ENCODE measurements at places on chromosomes 12 and 14. TPM values are rescaled to one million over a fixed set of nuclear protein-coding genes. Genes with fewer than 3 reads are reported as not detected.
A peak's percentile ranks its signal among the peaks of the same experiment; 100 is the strongest.

Gene ULK1
- 75.3 TPM for total RNA-seq

- peak overlapping the region; percentile 47 for H3K27ac ChIP-seq
- DNase-seq = no peak
- H3K27me3 ChIP-seq = no peaks in the 10 kb centered on the region
- no peaks in the 10 kb centered on the region for H3K36me3 ChIP-seq
Measured at GRCh38 chr14:77069551-77069950, 28.5 kb upstream of the CIPC start.

DNA sequence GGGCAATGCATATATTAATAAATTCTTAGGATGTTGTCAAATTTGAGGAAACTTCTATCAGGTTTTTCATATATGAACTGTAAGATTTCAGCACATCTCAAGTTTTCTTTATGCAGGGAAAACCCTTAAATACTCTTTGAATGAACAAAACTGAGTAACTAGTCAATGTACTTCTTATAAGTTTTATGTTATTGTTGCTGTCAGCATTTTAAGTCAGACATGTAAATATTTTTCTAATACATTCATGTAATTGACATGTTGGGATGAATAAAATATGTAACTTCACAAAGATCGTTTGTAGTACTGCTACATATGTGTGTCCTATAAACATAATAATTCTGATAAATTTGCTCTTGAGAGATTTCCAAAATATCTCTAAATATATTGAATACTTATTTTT, 109.6 kb downstream of the BMP4 start:
- H3K27ac ChIP-seq = no peak overlapping the region
- H3K4me1 ChIP-seq = no peaks in the 10 kb centered on the region
- H3K36me3 ChIP-seq = no peaks in the 10 kb centered on the region

DNA sequence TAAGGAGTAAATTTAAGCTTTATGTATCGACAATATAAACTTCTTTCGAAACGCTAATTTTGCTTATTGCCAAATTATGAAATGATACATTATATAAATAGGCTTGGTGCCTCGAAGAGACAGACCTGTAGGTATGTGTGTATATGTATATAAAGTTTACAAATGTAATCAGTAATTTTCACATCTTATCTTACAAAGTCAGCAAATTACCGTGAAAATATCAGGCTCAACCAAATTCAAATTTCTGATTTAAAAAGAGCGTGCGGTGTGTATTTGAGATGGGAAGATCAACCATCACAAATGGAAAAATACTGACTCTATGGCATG, 605 bp downstream of the ZCRB1 start:
- peaks cover 18% of the 10 kb centered on the region for H3K36me3 ChIP-seq
- H3K4me3 ChIP-seq = peak overlapping the region; percentile 89
- no peaks in the 10 kb centered on the region for H3K27me3 ChIP-seq
- H3K27ac ChIP-seq = peak overlapping the region; percentile 90

DNA sequence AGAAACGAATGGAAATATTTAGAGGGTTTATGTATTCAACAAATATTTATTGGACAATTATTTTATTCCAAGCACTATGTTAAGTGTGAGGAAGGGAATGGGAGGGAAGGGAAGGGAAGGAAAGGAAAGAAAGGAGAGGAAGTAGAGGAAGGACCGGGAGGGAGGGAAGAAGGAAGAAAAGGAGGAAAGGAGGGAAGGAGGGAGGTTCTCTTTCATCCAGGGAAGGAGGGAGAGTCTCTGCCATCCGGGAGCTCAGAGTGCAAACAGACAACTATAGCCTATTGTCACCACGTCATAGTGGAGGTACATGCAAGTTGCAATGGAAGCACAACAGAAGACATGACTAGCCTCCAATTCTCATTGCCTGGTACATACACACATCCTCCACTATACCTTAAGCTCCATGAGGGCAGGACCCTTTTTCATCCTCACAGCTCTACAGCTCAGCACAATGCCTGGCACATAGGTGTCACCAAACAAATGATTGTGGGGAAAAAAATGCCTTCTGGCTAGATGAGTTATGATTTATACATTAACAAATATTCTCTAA, 48.1 kb downstream of the DAD1 start:
- H3K4me3 ChIP-seq = no peak overlapping the region
- H3K27me3 ChIP-seq = no peaks in the 10 kb centered on the region
- H3K36me3 ChIP-seq = no peaks in the 10 kb centered on the region
- H3K4me1 ChIP-seq = peaks cover 58% of the 10 kb centered on the region
- DNase-seq = no peak

- no peaks in the 10 kb centered on the region for H3K4me1 ChIP-seq
- H3K27ac ChIP-seq = no peak overlapping the region
- H3K27me3 ChIP-seq = no peaks in the 10 kb centered on the region
- no peak for DNase-seq
Measured at GRCh38 chr12:96861656-96862055, 45.4 kb upstream of the NEDD1 start.

DNA sequence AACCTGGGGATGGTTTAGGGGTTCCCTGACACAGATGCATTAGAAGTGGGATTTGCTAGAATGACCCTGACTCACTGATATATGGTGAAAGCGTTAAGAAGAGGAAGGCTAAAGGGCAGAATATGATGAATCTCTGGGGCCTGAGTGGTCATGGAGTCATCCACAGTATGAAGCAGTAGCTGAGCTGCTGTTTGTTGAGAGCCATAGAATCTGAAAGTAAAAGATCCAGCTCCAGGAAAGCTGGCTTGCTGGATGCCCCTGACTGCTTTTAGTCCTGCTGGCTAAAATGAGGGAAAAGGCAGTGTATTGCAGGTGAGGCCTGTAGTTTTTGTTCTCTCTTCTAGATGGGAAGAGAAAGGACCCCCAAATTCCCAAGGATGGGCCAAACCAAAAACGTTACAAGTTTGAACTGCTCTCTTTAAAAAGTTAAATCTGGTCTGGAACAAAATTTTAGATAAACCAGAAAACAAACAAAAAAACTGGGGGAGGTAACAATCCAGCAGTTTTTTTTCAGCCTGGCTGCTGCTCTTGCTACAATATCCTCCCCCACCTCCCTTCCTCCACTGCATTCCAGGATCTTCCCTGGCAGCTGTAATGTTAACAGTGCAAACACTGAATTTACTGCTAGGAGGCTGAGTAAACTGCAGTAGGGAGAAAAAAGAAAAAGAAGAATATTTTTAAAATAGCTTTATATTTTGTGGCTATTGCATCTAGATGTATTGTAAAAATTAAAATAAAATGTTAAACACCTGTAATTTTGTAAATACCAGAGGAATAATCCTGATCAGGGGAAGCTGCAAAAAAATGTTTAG, 16.5 kb downstream of the SEL1L start:
- no peak for DNase-seq
- no peaks in the 10 kb centered on the region for H3K27me3 ChIP-seq
- H3K36me3 ChIP-seq = peaks cover 50% of the 10 kb centered on the region
- H3K27ac ChIP-seq = no peak overlapping the region
- H3K4me3 ChIP-seq = no peak overlapping the region

Gene RNF212B
- not detected for total RNA-seq

DNA sequence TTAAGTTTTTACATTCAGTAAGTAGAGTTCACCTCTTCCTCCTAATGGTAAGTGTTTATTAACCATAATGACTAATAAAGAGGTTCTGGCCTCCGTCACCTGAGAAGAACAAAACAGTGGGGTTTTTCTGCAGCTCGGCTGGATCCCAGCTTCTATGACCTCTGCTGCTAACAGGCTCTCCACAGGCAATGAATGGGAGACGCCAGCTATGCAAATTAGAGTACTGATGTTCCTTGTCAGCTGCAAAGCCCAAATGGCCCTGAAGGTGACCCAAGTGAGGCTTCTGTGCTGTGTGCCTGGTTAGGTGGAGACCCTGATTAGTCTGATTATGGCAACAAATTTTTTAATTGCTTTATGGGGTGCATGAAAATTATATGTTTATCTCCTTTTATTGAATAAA, 218.1 kb downstream of the APAF1 start:
- H3K27ac ChIP-seq = no peak overlapping the region
- H3K27me3 ChIP-seq = no peaks in the 10 kb centered on the region
- no peaks in the 10 kb centered on the region for H3K36me3 ChIP-seq
- no peaks in the 10 kb centered on the region for H3K4me1 ChIP-seq
- H3K4me3 ChIP-seq = no peak overlapping the region

GRCh38 chr14:95098984-95099599, 58.2 kb downstream of the DICER1 start:
- H3K4me1 ChIP-seq = peaks cover 22% of the 10 kb centered on the region
- peaks cover 58% of the 10 kb centered on the region for H3K36me3 ChIP-seq
- H3K27ac ChIP-seq = no peak overlapping the region
- peak; percentile 75 for DNase-seq

DNA sequence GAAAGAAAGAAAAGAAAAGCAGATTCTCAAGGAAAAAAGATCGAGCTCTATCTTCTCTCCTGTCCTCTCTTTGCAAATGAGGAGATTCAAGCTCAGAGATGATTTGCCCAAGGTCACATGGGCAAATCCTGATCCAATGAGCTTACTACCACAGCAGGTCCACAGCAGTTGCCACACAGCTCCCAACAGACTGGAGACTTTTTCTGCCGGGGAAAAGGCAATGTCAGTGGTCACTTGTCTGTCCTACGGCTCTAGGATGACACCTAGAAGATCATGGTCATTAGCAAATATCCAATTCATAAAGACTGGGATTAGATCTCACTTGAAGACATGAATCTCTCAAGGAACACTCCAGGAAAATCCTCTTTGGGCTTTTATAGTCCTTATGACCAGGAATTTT, 58.8 kb downstream of the TTC7B start:
- H3K36me3 ChIP-seq = no peaks in the 10 kb centered on the region
- DNase-seq = no peak
- no peaks in the 10 kb centered on the region for H3K27me3 ChIP-seq
- peaks cover 17% of the 10 kb centered on the region for H3K4me1 ChIP-seq

Gene HELB
- total RNA-seq = 2.5 TPM

Gene OR6C2
- 1.3 TPM for total RNA-seq

Gene LRRIQ1
- total RNA-seq = not detected

GRCh38 chr14:61064210-61064609, 83.2 kb downstream of the SLC38A6 start:
- H3K27ac ChIP-seq = no peak overlapping the region
- H3K27me3 ChIP-seq = no peaks in the 10 kb centered on the region
- no peaks in the 10 kb centered on the region for H3K4me1 ChIP-seq

Gene FOXM1
- 7.6 TPM for total RNA-seq

Gene MYL2
- total RNA-seq = not detected

DNA sequence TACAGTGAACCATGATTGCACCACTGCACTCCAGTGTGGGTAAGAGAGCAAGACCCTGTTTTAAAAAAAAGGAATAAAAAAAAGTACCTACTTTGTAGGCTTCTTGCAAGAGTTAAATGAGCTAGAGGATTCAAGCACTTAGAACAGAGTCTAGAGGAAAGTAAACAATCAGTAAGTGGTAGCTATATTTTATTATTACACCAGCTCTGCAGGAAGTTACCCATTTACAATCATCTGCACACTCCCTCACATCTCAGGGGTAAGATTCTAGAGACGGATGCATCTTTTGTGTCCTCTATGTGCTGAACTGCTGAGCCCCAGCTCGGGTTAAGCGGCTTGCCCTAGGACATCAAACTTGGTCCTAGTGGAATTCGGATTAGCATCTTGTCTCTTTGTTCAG, 67.3 kb downstream of the KCNK10 start:
- no peaks in the 10 kb centered on the region for H3K4me1 ChIP-seq
- H3K27me3 ChIP-seq = peaks cover 4% of the 10 kb centered on the region
- H3K4me3 ChIP-seq = no peak overlapping the region
- DNase-seq = no peak
- no peaks in the 10 kb centered on the region for H3K36me3 ChIP-seq

DNA sequence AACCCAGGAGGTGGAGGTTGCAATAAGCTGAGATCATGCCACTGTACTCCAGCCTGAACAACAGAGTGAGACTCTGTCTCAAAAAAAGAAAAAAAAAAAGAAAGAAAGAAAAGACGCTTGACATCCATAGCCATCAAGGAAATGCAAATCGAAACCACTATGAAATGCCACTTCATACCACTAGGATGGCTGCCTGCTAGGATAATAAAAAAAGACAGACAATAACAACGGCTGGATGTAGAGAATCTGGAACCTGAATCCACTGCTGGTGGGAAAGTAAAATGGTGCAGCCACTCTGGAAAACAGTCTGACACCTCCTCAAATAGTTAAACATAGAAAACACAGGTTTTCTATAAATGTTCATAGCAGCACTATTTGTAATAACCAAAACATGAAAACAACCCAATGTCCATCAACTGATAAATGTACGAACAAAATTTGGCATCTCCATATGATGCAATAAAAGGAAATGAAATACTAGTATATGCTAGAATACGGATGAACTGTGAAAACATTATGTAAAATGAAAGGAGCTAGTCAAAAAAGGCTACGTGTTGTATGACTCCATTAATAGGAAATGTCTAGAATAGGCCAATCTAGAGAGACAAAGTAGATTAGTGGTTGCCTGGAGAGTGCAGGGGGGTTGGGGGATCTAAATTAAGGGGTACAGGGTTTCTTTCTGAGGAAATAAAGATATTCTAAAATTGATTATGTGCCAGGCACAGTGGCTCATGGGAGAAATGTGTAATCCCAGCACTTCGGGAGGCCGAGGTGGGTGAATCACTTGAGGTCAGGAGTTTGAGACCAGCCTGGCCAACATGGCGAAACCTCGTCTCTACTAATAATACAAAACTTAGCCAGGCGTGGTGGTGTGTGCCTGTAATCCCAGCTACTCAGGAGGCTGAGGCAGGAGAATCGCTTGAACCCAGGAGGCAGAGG, 9.7 kb downstream of the WSB2 start:
- no peak for DNase-seq
- H3K27ac ChIP-seq = no peak overlapping the region
- H3K36me3 ChIP-seq = peaks cover 39% of the 10 kb centered on the region
- no peak overlapping the region for H3K4me3 ChIP-seq

DNA sequence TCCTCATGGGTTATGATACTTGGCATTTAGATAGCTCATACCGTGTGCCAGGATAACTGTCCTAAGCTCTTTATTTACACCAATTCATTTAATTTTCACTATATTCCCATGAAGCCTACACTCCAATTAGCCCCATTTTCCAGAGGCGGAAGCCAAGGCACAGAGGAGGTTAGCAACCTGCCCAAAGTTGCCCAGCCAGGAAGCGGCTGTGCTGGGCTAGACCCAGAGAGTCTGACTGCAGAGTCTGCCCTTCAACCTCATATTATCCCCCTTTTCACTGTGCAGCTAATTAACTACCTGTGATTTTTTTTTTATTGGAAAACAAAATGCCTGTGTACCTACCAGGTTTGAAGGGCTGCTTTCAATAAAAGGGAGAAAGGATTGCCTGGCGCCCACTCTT, 2.5 kb downstream of the RFLNA start:
- H3K36me3 ChIP-seq = no peaks in the 10 kb centered on the region
- peaks cover 26% of the 10 kb centered on the region for H3K27me3 ChIP-seq
- H3K4me1 ChIP-seq = peaks cover 22% of the 10 kb centered on the region
- no peak for DNase-seq

Gene POTEG
- not detected for total RNA-seq

Gene RASAL1
- 35.8 TPM for total RNA-seq

All from suprapubic skin (tissue), 4 donors.